ENCODE measurements at places on chromosomes 3 and 15.

- DNase-seq, result no peak
Observed at GRCh38 chr3:112974178-112974517, 755 bp downstream of the CD200R1 start.

DNA sequence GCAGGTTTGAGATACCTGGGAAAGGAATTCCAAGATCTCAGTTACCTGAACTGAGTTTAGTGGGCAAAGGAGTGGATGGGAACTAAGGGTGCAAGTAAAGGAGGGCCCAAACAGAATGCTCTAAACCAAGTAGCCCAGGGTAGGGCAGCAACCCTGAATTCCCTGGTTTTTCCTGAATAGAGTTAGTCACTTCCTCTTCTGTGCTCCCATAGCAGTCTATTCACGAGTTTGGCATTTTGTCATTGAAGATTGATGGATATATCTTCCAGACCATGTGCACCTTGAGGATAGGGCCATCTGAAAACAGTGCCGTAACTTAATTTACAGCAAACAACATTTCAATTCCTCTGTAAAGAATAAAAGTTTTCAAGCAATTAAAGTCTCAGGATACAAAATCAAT, 18.5 kb upstream of the PTX3 start:
- DNase-seq, result no peak

DNA sequence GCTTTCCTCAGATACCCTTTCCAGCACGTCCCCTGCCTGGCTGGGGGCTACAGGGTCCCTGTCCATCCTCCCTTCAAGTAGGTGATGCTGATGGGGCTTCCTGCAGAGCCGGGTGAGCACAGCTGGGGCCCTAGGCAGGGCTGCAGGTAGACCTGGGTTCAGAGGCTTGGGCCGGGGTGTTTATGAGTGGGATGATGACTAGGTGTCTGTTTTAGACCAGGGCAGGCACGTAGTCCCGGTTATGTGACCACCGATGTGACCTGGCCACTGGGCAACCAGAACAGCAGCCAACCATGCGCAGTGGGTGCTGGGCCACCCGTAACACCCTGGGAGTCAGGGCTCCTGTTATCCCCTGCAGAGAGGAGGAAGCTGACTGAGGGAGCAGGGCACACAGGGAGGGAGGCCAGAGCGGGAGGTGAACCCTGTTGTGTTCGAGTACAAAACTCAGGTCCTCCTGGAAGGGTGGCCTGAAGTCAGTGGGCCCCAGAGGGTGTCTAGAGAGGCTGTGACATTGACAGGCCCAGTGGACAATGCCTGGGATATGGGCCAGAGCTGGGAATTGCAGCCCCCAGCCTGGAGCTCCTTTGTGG, 101.6 kb downstream of the PLXNA1 start:
- no peak for DNase-seq

GRCh38 chr3:77195766-77196545, 156.1 kb downstream of the ROBO2 start:
- no peak for DNase-seq

GRCh38 chr3:61901496-61901895, 340.1 kb downstream of the PTPRG start:
- no peak for DNase-seq

- DNase-seq, result no peak
Observed at GRCh38 chr3:30289324-30289723, 317.1 kb upstream of the TGFBR2 start.

DNA sequence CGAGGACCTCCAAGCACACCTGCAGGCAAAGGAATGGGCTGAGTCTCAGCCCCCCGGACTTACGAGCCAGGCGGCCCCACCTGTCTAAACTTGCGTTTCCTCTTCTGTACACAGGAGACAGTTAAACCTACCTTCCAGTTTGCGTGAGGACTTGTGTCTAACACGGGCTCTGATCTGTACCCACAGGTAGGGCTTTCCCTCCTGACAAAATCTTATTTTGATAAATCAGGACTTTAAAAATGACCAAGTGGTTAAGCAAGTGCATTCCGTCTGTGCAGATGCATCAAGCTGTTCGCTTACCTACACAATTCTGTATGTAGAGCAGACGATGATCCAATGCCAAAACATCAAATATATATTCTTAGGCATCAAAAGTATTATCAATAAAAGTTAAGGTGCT, 238.0 kb downstream of the XXYLT1 start:
- no peak for DNase-seq

- no peak for DNase-seq
Observed at GRCh38 chr3:134854254-134854653, 59.2 kb downstream of the EPHB1 start.

GRCh38 chr3:43001094-43001553, 22.0 kb downstream of the GASK1A start:
- no peak for DNase-seq

DNA sequence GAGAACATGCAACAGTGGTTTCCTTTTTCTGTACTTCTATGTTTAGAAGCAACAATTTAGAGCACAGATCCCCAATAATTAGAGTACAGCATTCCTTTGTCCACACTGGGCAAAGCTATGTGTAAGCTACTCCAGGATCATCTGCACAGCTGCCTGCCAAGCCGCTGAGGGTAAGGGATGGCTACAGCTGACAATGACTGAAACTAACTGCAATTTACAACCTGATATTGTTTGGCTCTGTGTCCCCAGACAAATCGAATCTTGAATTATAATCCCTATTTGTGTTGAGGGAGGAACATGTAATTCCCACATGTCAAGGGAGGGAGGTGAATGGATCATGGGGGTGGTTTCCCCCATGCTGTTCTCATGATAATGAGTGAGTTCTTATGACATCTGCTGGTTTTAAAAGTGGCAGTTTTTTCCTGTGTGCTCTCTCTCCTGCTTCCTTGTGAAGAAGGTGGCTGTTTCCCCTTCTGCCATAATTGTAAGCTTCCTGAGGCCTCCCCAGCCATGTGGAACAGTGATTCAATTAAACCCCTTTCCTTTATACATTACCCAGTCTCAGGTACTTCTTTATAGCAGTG, 54.8 kb upstream of the TNFSF10 start:
- no peak for DNase-seq

DNA sequence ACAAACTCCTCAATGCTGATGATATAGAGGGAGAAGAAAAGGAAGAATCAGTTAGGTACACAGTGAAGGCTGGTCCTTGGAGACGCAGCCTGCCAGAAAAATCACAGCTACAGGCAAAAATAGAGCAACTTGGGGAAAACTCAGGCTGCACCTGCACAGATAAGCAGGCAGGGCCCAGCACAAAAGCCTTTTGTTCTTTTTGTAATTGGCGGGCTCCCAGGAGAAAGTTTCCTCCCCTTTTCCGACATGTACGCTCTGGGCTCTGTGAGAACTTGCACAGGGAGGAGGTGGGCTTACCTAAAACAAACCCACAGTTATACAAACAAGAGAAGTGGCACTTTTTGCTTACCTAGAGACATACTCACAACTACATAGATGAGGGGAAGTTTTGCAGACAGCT, 813.4 kb upstream of the EPHA6 start:
- DNase-seq, result no peak

DNA sequence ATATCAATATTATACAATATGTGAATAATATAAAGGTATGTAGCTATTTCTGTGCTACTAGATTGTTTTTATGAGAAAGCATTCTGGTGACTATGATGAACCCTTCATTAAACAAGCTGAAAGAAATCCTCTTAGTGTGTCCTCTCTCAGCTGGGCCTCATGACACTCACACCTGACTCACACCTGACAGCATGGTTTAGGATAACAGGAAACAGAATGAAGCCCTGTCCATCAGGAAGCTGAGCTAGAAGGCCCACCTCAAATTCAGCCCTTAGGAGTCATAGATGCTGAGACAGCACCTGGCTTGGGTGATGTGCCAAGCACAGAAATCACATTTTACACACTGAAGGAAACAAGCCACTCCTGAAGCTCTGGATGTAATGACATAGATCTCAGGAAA, 30.8 kb downstream of the CHCHD4 start:
- no peak for DNase-seq

DNA sequence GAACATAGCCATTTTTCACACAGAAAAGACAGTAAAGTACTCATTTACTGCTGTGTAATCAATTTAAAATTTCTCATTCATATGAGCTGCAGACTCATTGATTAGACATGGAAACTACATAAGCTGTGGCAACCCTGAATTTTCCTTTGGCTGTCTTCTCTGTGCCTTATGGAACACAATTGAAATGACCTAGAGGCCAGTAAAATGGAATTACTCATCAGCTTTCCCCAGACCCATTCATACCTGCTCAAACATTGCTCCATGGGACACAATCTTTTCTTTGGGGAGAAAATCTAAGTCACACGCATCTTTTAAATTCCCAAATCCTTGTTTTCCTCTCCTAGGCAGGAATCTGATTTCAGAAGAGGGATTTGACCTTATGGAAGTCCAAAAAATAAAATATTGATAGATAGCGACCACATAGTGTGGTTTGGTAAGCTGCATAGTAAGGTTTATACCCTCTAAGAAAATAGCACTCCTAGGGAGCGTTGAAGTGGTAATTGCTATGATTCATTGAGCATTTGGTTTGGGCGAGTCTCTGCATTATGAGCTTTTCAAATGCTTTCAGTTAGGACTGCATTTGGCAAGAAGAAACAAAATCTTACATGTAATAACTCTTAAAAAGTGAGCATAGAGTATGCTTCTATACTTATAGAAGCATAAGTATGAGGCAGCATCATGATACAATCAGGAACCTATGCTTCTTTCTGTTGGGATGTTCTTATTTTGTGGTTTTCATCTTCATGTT, 243.4 kb upstream of the GADL1 start:
- DNase-seq, result no peak

DNA sequence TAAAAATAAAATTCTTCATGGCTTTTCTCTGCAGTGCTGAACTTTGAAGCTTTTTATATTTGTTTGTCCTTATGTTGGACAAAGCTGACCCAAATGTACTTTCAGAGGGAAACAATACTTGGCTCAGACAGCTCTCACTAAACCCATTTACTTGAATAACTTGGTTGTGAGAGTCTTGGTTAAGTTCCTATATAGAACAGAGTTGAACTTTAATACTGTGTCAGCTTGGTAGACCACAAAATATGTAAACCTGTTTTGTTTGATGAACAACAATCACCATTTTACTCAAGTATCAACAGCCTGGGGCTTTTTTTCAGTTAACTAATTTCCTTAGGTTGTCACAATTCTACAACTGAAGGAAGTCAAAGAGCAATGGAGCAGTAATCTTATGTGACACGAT, 211.9 kb downstream of the CADM2 start:
- no peak for DNase-seq

GRCh38 chr3:153221748-153222162, 59.7 kb downstream of the RAP2B start:
- DNase-seq, result no peak

DNA sequence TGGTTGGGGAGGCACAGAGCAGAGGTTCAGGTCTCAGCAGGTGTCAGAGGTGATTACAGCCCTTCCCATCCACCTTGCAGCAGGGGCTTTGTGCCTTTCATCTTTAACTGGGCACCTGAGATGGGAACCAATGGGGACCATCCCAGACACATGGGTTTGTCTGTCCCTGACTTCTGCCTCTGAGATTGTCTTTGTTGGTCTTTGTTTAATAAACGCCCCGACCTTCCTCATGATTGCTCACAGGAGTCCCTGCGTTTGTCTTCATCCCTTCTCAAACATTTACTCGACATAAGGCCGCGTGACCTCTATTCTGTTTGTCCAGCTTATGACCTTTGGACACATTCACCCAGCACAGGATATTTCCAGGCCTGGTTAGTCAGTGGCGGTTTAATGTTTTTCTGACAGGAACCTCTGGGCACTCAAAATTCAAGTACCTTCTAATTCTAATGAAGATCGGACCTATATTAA, 5.9 kb downstream of the ZSCAN2 start:
- DNase-seq, result no peak

- DNase-seq, result no peak
Observed at GRCh38 chr3:167110901-167111300, 269.2 kb downstream of the ZBBX start.

- no peak for DNase-seq
Observed at GRCh38 chr3:38560996-38561717, 65.0 kb downstream of the EXOG start.

- DNase-seq, result no peak
Observed at GRCh38 chr3:146241523-146242240, 9.2 kb downstream of the PLSCR4 start.

- no peak for DNase-seq
Observed at GRCh38 chr3:106440672-106441071, 571.9 kb upstream of the CBLB start.

GRCh38 chr3:49750056-49750455, 26.3 kb upstream of the GMPPB start:
- DNase-seq, result no peak

Measured in activated naive CD4-positive, alpha-beta T cell (primary cell).